ENCODE measurements at places on chromosomes 7 and 10.

GRCh38 chr7:95951531-95951930 is 179.2 kb downstream of the DYNC1I1 start:
- no peak for DNase-seq

GRCh38 chr10:19493917-19494316 is 322.3 kb upstream of the PLXDC2 start:
- DNase-seq: no peak

DNA sequence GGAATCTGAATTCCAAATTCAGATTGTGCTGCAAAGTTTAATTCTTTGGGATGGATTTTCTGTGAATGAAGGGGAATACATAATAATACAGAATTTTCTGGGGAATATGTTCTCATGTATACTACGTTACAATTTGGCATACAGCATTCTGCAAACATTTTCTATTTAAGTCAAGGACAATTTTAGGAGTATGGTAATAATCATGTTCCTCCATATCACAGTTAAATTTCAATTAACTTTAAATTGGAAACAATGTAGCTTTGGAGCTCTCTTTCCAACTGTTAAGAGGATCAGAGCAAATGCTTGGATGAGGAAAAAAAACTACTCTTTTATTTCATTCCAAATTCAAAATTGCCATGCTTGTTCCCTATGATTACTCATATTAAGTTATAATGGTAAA is 217.5 kb downstream of the JAZF1 start:
- DNase-seq: no peak

GRCh38 chr10:46557319-46558121 is 1.1 kb upstream of the GPRIN2 start:
- DNase-seq: no peak

- no peak for DNase-seq
Observed at GRCh38 chr7:2510909-2511768, 8.4 kb upstream of the LFNG start.

DNA sequence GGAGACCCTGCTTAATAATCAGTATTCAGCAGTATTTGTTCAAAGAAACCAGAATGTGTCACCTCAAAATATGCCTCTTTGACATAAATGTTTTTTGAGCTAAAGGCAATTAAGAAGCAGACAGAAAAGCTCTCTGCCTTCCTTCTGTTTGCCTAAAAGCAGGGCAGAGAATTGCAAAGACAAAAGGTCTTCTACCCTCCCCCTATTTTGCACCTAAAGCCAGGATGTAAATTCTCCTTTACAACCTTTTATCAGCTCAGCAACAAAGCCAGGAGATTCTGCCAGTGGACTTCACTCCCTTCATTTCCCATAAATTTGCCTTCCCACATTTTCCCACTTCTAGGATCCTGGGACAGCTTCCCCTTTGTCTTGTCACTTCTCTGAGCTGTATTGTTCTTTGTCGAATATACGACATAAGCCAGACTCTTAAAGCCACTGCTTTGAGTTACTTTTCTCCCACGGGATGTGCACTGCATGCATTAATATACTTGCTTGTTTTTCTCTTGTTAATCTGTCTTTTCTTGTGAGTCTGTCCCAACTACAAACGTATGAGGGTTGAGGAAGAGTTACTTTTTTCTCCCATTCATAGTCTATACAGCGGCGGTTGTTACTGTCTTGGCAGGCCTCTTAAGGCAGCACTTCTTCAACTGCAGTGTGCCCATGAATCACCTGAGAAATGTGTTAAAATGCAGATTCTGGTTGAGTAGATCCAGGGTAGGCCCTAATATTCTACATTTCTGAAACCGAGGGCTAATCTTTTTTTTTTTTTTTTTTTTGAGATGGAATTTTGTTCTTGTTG is 48.2 kb downstream of the ST8SIA6 start:
- DNase-seq: no peak

DNA sequence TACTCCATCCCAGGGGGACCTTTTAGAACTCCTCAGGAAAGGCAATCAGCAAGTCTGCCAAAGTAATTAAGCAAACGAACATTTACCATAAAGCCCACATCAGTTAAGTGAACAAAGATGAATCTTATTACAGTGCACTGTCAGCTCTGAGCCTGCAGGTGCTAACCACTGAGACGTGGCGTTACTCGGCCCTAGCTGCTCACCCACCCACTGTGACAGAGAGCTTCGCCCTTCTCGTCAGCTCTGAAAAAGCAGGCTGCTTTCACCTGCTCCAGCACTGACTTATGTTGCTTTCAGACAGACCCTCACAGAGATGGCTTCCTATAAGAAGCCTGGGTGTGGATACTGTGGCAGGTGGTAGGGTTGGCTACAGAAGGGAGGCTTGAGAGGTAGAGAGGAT is 57.7 kb upstream of the KCNIP2 start:
- peak; percentile 5 for DNase-seq

DNA sequence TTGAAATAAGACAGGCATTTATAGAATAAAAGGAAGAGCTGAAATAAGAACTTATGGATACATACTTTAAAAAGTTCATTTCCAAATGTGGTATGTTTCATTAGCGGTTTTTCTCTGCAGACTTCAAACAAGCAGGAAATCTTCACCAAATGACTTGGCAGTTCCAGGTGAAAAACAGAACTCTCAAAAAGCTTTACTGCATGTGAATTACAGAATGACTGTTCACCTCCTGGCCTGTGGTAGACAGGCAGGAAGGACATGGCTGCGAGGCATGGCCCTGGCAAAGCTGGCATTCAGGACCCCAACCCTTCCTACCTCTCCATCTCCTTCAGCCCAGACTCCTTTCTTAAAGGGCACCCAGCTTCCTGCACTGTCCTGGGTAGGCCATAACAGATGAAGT is 21.2 kb upstream of the ENO4 start:
- no peak for DNase-seq

DNA sequence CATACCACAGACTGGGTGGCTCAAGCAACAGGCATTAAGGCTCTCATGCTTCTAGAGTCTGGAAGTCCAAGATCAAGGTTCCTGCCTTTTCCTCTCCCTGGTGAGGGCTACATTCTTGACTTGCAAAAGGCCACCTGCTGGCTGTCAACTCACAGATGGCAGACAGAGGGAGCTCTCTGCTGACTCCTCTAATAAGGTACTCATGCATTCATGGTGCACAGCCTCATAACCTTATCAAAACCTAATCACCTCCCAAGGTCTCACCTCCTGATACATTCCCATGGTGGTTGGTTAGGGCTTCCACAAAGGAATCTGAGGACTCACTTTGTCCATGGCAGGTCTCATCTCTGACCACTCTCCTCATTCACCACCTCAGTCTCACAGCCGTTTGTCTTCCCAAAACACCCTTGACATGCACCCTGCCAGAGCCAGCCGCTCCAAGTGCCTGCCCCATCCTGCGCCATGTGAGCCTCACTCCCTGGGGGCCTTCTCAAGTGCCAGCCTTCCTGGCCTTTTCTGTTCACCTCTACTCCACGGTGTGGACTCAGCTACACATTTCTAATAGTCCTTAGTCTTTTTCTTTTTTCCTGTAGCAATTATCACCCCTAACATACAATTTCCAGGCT is 400.3 kb upstream of the ADARB2 start:
- no peak for DNase-seq

GRCh38 chr10:54368984-54369383 is 432.0 kb downstream of the PCDH15 start:
- no peak for DNase-seq

GRCh38 chr10:72883861-72884260 is 9.7 kb upstream of the OIT3 start:
- DNase-seq: no peak

DNA sequence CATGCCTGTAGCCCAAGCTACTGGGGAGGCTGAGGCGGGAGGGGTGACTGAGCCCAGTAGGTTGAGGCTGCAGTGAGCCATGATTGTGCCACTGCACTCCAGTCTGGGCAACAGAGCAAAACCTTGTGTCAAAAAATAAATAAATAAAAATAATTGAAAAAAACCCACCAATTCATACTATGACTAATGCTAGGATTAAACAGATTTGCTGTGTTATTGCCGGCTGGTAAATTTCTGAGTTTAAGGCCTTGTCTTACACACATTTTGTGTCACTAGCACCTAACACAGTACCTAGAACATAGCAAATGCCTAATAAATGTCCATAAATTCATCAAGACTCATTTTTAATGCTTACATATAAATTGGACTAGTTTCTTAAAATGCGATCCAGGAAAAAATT is 8.7 kb downstream of the ESYT2 start:
- no peak for DNase-seq

DNA sequence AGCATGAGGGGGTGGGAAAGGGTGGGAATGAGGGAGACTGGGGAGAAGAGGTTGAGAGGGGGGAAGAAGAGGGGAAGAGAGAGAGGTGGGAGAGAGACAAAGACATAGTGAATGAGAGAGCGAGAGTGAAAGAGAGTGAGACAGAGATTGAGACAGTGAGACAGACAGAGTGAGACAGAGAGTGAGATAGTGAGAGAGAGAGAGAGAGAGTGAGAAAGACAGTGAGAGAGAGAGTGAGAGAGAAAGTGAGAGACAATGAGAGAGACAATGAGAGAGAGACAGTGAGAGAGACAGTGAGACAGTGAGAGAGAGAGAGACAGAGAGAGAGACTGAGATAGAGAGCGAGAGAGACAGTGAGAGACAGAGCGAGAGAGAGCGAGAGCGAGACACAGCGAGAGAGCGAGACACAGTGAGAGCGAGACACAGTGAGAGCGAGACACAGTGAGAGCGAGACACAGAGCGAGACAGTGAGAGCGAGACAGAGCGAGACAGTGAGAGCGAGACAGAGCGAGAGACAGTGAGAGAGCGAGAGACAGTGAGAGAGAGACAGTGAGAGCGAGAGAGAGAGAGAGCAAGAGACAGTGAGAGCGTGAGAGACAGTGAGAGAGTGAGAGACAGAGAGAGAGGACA is 10.1 kb downstream of the TMEM243 start:
- no peak for DNase-seq

DNA sequence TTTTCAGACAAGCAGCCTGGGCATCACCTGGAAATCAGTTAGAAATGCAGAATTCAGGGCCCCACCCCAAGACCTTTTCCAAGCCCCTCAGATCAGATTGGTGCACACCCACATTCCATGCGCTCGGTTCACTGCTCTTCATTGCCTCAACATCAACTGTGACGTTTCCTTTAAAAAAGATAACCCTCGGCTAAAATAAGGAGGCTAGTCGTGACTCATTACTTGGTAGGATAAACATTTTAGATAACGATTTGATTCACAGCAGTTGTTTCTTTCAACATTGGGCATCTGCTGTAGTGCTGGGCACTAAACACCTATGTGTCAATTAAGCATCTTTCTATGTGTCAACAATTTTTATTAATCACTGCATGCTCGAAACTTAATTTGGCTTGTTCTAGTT is 191.1 kb upstream of the LRGUK start:
- no peak for DNase-seq

DNA sequence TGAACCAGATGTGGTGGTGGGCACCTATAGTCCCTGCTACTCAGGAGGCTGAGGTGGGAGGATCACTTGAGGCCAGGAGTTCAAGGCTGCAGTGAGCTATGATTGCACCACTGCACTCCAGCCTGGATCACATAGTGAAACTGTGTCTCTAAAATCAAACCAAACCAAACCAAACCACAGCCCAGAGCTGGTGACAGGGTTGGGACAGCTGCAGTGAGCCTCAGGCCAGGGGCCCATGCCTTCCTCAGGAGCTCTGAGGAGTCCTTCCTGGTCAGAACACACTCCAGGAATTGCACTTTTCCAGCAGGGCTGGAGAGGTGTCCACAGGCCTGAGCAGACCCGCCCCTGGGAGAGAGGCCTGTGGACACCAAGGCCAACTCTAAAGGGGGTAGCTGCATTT is 32.5 kb upstream of the OCM2 start:
- no peak for DNase-seq

DNA sequence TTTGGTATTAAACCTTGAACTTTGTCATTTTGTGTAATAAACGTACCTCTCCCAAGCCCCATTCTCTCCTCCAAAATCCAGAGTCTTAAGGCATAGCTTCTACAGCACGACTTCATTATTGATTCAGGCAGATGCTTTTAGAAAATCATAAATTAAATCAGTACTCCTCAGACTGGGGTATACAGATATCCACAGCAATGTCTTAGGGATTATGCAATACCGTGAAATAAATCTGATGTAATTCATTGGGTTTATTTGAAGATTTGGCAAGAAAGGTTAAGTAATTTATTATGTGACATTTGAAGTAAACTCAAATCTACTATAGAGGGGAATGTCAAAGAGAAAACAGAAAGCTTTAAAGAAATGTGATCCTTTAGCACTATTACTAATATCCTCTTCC is 246.1 kb upstream of the PLXDC2 start:
- DNase-seq: no peak

GRCh38 chr7:154553711-154554265 is 449.1 kb downstream of the PAXIP1 start:
- no peak for DNase-seq

DNA sequence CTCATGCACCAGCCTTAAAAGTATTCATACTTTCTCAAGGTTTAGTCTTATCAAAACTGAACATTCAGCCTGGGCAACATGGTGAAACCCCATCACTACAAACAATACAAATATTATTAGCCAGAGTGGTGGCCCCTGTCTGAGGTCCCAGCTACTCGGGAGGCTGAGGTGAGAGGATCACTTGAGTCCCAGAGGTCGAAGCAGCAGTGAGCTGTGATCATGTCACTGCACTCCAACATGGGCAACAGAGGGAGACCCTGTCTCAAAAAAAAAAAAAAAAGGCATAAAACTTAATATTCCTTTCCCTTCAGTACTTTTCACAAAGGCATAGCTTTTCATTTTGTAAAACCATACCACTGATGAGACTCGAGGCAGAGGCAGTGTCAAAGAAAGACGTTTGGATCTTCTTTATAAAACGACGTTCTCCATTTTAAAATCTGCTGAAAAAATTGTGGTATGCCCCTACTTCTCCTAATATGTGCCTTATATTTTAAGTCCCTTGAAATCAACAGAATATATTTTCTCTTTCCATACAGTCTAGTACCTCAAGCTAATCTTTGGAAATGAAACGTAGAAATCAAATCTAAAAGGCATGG is 1.9 kb downstream of the NSUN6 start:
- DNase-seq: no peak

- DNase-seq: no peak
Observed at GRCh38 chr7:41491308-41491707, 211.6 kb downstream of the INHBA start.

DNA sequence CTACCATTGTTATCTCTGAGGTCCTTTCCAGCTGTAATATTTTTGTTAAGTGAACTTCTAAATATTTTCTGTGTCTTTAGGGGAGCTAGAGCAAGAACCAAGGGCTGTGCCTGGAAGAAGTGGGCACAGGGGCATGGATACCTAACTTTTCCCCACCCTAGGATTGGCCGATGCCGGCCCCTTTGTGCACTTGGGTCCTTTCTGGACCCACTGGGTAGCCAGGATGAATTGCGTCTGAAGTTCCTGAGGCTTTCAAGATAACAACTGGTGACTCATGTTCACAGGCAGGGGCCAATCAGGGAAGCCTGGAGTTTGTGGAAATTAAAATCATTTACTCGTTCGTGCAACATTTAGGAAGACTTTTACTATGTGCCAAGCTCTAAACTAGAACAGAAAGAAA is 758 bp downstream of the DPCD start:
- no peak for DNase-seq

DNA sequence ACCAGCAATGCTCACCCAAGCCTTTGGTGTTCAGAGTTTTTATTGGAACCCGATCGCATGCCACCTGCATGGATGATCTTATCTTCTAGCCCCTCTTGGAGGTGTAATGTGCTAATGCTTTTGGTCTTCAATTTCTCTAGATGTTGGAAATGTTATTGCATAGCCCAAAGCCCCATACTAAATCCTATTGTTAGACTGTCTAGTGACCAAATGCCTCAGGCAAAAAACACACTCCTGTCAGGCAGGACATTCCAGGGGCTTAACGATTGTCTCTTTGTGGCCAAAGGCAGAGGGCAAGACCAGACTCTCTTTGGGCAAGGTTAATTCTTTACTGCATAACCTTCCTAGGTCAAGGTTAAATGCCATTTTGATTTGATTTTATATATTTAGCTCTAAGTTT is 187.9 kb downstream of the BMPER start:
- no peak for DNase-seq

Measured in NCI-H1105 (cell line).